ENCODE measurements at places on chromosomes 4 and X. TPM values are rescaled to one million over a fixed set of nuclear protein-coding genes. Genes with fewer than 3 reads are reported as not detected.

The NUDT9 gene
- 18.3 TPM for total RNA-seq

The NIPAL1 gene
- total RNA-seq: 1.2 TPM

The XIAP gene
- total RNA-seq: 70.1 TPM

The CMC4 gene
- 10.5 TPM for total RNA-seq

The PRSS12 gene
- 21.4 TPM for total RNA-seq

The POU4F2 gene
- total RNA-seq: not detected

The OSTC gene
- 348 TPM for total RNA-seq

The HMGB3 gene
- total RNA-seq: 28.4 TPM

The HTRA3 gene
- 0.55 TPM for total RNA-seq

The JADE1 gene
- total RNA-seq: 27.2 TPM

The MAGEC3 gene
- not detected for total RNA-seq

The ENOPH1 gene
- total RNA-seq: 52.4 TPM

The SUPT20HL2 gene
- 0.22 TPM for total RNA-seq

The GC gene
- not detected for total RNA-seq

The RGN gene
- 2.9 TPM for total RNA-seq

The PABPC4L gene
- total RNA-seq: 2.1 TPM

The UNC5C gene
- total RNA-seq: under 0.01 TPM

The DCHS2 gene
- 0.11 TPM for total RNA-seq

The IQCM gene
- not detected for total RNA-seq

The AKAP14 gene
- total RNA-seq: not detected

The VCX3A gene
- total RNA-seq: not detected

The ZMAT1 gene
- 0.66 TPM for total RNA-seq
